Activated T-helper 1 cell treated with anti-CD3 and anti-CD28 coated beads, Interleukin-2, amount 50 U/mL, for 16 hours (primary cell): ENCODE measurements at places on chromosomes 16 and 17.

DNA sequence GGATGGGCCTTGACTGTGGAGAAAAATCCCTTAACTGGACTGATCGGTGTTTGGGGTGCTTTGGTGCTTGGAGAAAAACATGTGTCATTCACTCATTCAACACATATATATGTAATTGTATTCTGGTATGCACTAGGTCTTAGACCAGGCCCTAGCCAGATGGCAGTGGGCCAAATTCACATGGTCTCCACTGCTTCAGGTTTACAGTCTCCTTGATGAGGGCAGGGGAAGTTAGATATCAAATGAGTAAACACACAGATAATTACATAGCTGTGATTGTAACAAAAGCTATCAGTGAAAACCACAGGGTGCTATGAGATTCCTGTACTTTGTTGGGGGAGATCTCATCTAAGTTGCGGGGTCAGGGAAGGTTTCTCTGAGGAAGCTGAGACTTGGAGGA, 78.8 kb downstream of the WWP2 start:
- DNase-seq: no peak

- DNase-seq: no peak
Measured at GRCh38 chr17:263271-263670, 81.8 kb upstream of the DOC2B start.

DNA sequence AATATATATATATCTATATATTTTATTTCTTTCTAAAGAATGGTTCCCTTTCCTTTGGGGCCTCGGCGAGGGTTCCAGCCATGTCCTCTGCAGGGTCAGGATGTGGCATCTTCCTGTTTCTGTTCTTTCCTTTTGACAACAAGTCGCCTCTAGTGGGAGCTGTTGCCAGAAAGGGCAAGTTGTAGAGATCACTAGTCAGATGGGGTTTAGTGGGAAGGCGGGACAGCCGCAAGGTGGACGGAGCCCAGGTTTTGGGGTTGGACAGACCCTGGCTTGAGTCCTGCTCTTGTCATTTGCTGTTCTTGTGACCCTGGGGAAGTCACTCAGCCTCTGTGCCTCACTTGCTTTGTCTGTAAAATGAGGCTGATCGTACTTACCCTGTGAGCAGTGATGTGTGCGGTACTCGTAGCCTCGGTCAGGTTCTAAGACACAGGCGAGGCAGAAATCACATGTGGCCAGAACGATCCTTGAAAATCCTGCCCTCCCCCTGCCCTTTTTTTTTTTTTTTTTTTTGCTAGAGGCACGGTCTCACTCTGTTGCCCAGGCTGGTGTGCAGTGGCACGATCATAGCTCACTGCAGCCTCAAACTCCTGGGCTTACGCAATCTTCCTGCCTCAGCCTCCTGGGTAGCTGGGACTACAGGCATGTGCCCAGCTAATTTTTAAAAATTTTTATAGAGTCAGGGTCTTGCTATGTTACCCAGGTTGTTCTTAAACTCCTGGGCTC, 80.1 kb downstream of the ABCC6 start:
- no peak for DNase-seq

GRCh38 chr17:55770196-55770870, 19.5 kb downstream of the PCTP start:
- no peak for DNase-seq

DNA sequence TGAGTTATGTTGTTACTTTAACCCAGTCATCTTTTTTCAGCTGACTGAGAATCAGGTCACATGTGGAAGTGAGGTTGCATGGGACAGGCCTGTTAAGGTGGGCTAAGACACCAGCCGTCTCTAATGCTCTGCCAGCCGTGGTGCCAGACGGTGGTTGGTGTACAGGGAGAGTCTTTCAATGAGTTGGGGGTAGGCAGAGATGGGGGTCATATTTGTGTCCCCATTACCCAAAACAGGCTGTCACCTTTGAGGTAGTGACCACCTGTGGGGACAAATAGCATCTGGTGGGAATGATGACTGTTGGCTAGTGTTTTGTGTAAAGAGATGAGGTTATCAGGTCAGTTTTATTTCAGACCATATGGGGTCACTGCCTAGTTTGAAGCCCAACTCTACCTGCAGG, 1.8 kb downstream of the RPL38 start:
- DNase-seq: no peak

DNA sequence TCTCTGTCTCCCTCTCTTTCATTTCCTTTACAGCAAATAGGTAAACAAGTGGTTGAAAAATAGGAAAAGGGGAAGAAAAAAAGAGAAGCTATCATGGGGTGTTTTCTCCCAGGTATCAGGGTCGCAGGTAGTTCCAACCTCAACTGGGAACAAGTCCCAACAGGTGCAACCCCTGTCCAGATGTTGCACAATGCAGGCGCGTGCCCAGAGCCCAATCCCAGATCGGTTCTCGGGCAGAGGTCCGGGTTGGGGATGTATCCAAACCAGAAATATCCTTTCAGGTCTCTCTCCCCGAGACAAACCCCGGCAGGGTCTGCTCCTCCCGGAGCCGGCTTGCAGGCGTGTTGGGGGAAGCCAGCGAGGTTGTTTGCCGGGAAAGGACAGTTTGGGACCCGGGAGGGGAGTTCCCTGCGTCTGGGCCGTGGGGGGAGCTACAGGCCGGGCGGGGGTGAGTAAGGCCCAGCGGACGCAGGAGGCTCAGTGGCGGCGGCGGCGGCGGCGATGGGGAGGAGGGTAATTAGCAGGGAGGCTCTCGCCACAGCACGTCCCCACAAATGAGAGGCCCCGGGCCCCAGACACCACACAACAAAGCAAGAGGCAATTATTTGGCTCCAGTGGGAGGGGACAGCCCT, 21.2 kb upstream of the SP6 start:
- DNase-seq: no peak

DNA sequence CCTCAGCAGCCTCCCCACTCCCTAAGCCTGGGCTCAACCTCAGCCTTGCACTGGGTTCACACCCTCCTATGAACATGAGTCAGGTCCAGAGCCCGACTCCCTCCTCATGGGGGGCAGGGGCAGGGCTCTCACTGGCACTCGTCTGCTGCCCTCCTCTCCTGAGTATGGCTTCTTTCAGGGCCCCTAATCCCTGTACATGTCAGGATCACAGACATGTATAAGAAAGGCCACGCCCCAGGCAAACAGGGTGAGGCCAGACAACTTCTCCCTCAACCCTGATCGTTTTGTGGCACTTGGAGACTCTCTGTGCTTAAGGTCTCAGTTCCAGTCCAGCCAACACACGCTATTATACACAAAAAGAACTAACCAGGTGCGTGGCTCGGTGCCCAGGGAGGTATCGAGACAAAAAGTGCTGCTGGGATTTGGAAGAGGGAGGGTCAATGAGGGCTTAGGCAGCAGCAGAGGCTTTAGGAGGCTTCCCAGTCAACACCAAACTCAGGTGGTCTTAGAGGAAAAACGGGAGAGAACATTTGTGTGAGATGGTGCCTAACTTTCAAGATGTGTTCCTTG, 45.2 kb downstream of the CMTM3 start:
- no peak for DNase-seq

- no peak for DNase-seq
Measured at GRCh38 chr17:16007439-16007838, 7.8 kb downstream of the TTC19 start.
